ENCODE measurements at places on chromosomes 1 and 21.

- peak; percentile 13 for DNase-seq
Measured at GRCh38 chr21:36704281-36704957, 5.5 kb downstream of the SIM2 start.

DNA sequence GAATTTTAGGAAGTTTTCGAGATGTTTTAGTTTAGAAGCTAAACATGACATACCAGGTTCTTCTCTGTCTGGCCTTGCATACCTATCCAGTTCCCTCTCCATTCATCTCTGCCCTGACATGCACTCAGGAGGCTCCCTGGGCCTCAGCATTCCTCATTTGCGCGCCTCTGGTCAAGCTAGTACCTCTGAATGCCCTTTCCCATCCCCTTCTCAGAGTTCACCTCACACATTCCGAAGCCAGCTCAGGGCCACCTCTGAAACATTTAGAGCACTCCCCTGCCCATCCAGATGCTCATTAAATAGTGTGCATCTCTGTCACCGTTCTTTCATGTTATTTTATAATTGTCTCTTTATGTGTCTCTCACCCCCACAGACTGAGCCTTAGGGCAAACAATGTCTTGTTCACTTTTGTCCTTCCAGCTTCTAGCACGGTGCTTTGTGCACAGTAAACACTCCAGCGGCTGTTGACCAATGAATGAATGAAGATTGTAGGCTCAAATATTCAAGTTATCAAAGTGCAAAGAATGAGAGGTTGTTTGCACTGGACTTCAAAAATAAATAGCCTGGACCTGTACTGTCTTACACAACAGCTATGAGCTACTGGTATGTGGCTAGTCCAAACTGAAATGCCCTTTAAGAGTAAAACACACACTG is 1.2 kb upstream of the DHCR24 start:
- DNase-seq: no peak

DNA sequence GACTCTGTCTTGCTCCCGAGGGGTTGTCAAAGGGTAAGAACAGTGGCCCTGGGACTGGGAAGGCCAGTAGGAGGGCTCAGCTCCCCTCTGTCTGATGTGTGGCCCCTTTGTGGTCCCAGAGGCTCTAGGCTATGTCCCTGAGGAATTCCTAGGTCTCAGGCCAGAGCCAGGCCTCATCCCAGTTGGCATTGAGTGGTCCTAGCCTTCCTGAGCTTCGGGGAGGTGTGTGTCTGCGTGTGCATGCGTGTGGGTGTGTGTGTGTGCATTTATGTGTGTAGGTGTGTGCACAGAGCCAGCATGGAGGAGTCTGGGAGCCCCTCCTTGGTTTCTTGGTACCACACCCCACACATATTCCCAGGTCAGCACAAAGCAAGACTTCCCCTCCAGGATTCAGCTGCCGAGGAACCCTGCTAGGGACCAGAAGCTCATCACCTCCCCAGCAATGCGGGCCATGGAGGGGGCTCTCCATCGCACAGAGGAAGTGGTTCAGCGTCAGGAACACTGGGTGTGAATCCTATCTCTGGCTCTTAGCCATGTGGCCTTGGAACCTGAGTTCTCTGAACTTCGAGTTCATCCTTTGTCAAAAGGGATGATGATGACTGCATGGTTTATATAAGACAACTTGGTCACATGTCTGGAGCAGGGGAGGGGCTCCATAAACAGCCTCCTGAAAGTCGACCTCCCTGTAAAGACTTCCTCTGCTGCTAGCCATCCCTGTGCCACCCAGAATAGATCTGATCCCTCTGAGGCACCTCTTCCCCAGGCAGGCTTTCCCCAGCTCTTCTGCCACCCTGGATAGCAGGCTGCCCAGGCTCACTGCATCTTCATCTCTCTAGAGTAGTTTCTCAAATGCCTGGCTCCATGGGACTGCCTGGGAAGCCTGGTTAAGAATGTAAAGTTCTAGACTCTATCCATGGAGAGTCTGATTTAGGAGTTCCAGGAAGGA is 8.3 kb upstream of the EPS8L3 start:
- no peak for DNase-seq

- no peak for DNase-seq
Measured at GRCh38 chr1:2151252-2151651, 43.3 kb downstream of the FAAP20 start.

DNA sequence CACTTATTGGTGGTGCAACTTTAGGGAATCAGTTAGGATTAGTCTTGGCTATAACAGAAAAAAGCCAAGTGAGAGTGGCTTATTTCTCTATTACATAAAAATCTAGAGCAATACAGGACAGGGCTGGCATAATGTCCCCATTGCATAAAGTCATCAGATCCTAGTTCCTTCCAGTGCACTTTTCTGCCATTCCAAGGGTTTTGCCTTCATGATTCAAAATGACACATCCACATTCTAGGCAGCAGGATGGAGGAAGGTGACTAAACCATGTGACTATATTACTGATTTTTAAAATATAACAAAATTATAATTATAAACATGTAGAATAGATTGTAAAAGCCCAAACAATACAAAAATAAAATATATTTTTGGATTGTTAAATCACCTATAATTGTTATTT is 18.8 kb downstream of the JUN start:
- no peak for DNase-seq

GRCh38 chr1:198387587-198387986 is 152.9 kb downstream of the ATP6V1G3 start:
- peak; percentile 58 for DNase-seq

GRCh38 chr1:98764485-98764884 is 103.0 kb downstream of the SNX7 start:
- DNase-seq: no peak

GRCh38 chr1:65804584-65804983 is 11.9 kb downstream of the PDE4B start:
- no peak for DNase-seq

GRCh38 chr1:80632284-80632683 is 1168.5 kb upstream of the ADGRL2 start:
- DNase-seq: no peak

- DNase-seq: peak; percentile 86
Measured at GRCh38 chr1:206684478-206685333, at the start of gene MAPKAPK2. MAPKAPK2 (plus strand) TSS chr1:206684905; CDS start chr1:206685230, 325 bp downstream.

DNA sequence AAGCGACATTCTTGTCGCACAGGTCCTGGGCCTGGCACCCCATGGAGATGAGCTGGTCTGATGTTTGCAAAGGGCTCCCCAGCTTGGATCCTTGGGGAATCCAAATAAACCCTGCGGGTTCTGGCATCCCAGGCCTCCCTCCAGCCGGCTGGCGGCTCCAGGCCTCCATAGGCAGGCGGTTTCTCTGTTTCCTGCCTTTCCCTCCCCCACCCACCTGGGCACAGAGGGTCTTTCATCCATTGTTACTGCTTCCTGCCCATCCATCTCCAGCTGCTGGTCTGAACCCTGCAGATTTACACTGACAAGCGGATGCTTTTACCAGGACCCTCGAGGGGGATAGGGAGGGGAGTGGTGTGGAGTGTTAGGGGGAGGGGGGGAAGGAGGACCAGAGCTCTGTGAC is 39.1 kb upstream of the ID3 start:
- DNase-seq: no peak

DNA sequence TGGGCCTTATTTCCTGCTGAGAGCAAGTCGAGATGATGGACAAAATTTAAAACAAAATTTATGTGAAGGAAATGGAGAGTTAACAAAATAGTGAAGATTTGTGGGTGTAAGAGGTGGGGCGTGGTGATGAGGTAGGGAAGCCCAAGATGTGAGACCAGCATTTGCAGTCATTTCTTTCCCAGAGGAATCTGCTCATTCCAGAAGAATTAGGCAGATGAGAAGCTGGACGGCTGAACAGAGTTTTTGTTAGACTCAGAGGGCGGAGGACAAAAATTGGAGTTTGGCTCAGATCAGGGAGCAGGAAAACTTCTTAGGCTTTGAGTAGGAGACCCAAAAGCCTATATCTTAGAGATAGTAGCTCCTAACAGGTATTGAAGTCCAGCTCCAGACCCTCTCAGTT is 65.3 kb downstream of the CAMTA1 start:
- no peak for DNase-seq

- DNase-seq: peak; percentile 87
Measured at GRCh38 chr21:41932191-41932575, 21.6 kb downstream of the C2CD2 start.

- DNase-seq: peak; percentile 82
Measured at GRCh38 chr1:156115514-156116374, 1.2 kb downstream of the LMNA start.

- DNase-seq: no peak
Measured at GRCh38 chr1:9313576-9313975, 20.9 kb downstream of the SPSB1 start.

- no peak for DNase-seq
Measured at GRCh38 chr1:169495046-169495775, 9.5 kb upstream of the SLC19A2 start.

DNA sequence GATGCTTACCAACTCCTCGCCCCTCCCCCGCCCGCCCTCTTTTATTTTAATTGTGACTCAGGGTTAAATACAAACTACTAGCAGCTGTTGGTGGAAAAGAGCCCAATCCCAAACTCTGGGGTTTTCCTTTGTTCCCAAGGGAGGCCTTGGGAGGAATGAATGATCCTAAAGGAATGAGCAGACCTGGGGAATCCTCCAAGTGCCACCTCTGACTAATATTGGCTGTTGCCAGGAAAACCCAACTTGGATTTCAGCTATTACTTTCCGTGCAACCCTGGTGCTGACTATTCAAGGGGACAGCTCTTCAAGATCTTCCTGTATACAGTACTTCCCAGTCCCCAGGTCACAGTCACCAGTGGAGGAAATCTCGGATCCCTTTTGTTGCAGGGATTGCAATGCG is 1.3 kb upstream of the S100A10 start:
- DNase-seq: peak; percentile 95

GRCh38 chr1:86191958-86192357 is 35.4 kb upstream of the COL24A1 start:
- DNase-seq: no peak

DNA sequence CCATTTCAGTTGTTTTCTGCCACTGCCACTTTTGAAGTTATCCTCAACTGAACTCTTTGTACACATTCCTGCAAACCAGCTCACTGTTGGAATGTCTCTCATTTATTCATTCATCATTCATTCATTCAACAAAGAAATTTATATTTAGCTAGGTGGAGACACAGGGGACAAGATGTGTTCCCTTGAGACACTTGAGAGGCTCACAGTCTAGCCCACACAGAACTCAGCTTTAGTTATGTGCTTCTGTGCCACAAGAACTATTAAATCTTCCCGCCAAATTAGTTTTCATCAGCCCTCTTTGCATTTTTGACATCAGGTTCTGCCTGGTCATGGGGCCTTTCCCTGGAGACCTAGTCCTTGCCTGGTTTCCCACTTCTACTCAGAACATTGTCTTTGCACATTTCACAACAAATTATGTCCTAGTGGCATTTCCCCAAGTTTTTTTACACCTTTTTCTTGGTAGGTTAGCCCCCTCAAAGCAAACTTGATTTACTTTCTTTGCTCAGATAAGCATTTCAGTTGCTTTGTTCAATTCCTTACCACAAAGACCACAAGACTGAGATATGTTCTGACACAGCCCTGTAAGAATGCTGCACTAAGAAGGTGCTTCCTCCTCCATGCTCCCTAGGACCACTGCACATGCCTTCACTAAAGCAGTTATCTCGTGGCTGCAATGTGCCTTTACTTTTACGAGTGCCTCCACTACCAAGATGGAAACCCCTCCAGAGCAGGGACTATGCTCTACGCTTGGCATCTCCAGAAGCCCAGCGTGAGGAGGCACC is 31.0 kb downstream of the ILDR2 start:
- DNase-seq: peak; percentile 91

- no peak for DNase-seq
Measured at GRCh38 chr21:46448108-46448507, 10.6 kb upstream of the DIP2A start.

GRCh38 chr1:44507490-44508396 is 102.7 kb downstream of the RNF220 start:
- peak; percentile 68 for DNase-seq

- DNase-seq: peak; percentile 74
Measured at GRCh38 chr1:200367841-200368534, 41.8 kb downstream of the ZNF281 start.

DNA sequence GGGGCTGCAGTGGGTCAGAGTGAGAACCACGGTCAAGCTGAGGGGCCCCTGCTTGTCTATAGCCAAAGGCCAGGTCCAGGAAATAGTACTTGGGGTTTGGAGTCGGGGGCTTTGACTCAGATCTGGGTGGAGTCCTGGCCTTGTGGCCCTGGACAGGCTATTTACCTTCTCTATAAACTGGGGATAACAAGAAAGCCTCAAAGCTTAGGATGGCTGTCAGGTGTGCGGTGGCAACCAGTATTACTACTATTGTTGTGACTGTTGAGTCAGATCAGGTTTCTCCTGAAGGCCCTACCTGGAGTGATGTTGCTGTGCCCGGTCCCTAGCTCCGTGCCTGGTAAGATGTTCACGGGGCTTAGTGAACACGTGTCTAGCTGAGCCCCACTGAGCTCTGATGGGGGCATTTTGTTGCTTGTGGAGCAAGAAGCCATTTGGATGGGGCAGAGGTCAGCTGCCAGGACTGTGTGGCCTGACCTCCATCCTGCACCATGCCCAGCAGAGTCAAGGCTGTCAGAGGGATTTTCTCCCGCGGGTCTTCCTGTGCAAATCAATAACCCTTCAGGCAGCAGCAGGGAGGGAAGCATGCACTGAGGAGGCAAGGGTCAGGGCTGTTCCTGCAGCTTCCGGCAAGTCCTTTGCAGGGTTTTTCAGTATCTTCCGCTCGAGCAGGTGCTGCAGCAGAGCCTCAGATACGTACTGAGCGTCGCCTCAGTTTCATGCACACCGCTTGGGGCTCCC is 170.3 kb downstream of the CAMTA1 start:
- no peak for DNase-seq

DNA sequence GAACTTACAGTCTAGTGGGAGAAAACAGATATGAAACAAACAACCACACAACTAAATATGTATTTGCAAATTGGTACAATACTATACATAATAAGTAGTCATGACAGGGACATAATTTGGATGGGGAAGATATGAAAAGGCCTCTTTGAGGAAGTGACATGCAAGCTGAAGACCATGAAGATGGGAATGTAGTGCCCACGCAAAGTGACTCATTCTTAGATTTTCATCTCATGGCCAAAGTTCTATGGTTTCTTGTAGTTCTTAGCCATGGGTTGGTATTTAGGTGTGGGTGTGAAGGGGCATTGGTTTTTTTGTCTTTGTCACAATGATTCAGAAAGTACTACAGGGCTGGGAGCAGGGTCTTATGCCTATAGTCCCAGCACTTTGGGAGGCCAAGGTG is 105.4 kb upstream of the FAM78B start:
- no peak for DNase-seq

- peak; percentile 99 for DNase-seq
Measured at GRCh38 chr1:244214009-244214967, 163.2 kb downstream of the ZBTB18 start.

- no peak for DNase-seq
Measured at GRCh38 chr1:114208714-114209113, 55.0 kb upstream of the SYT6 start.

- DNase-seq: no peak
Measured at GRCh38 chr1:31930836-31931592, 7.2 kb downstream of the PTP4A2 start.

- peak; percentile 45 for DNase-seq
Measured at GRCh38 chr1:111032295-111032897, 68.7 kb upstream of the LRIF1 start.

GRCh38 chr1:46522184-46522968 is 29.1 kb downstream of the KNCN start:
- peak; percentile 95 for DNase-seq

GRCh38 chr1:13749543-13750341 is 49.8 kb downstream of the PRDM2 start:
- DNase-seq: peak; percentile 71

Measured in astrocyte of the hippocampus (primary cell).